ENCODE measurements at places on chromosomes 7 and 10.
A peak's percentile ranks its signal among the peaks of the same experiment; 100 is the strongest.

GRCh38 chr10:129704786-129705525 is 237.9 kb downstream of the MGMT start:
- DNase-seq = no peak

DNA sequence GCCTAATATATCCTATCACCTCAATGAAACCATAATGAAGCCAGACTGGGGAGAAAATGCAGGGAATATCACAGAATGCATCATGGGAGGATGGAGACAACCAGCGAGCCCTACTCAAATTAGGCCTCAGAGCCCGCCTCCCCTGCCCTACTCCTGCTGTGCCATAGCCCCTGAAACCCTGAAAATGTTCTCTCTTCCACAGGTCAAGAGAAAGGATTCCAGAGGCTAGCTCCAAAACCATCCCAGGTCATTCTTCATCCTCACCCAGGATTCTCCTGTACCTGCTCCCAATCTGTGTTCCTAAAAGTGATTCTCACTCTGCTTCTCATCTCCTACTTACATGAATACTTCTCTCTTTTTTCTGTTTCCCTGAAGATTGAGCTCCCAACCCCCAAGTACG is 31.5 kb downstream of the PRSS2 start:
- no peak for DNase-seq

DNA sequence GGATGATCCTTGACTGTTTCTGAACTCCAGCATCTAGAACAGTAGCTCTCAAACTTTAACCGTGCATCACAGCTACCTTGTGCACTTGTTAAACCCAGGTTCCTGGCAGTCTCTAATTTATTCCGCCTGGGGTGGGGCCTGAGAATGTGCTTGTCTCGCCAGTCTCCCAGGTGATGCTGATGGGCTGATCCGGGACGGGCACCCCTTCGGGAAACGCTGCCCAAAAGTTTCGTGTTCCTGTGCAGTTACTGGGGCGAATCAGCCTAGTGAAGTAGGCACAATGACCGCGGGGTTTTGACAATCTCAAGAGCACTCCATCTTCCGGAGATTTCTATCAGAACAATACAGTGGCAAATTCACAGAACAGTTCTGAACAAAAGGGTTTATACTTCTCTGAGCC is 29.9 kb downstream of the ADCYAP1R1 start:
- DNase-seq = no peak

- DNase-seq = peak; percentile 47
Observed at GRCh38 chr7:77455321-77455720, 39.2 kb upstream of the GSAP start.

GRCh38 chr10:45378914-45379726 is 5.1 kb downstream of the ALOX5 start:
- DNase-seq = no peak

- peak; percentile 91 for DNase-seq
Observed at GRCh38 chr10:73906524-73907447, 4.1 kb upstream of the PLAU start.

Measured in urothelium cell line (cell line).